WTC11 (cell line): ENCODE measurements at places on chromosomes 7 and 10.

DNA sequence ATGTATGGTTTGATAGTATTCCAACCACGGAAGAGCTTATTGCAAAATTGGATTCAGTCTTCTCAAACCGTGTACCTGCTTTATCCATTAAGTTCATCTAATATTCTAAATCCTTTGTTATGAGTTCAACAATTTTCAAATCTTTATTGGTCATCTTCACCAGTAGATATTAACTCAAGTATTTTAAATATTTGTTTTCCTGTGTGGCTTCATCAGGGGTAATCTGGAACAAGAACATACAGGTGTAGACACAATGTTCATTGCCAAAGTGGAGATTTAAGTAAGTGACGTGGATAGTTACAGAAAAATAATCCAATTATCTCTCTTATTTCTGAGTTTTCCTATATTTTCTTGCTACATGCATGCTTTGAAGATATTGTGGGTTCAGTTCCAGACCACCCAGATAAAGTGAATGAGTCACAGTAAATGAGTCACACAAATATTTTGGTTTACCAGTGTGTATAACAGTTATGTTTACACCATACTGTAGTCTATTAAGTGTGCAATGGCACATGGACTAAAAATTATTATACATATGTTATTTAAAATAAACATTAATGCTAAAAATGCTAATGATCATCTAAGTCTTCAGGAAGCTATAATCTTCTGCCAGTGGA lies 429.0 kb upstream of the POT1 start:
- DNase-seq = no peak

DNA sequence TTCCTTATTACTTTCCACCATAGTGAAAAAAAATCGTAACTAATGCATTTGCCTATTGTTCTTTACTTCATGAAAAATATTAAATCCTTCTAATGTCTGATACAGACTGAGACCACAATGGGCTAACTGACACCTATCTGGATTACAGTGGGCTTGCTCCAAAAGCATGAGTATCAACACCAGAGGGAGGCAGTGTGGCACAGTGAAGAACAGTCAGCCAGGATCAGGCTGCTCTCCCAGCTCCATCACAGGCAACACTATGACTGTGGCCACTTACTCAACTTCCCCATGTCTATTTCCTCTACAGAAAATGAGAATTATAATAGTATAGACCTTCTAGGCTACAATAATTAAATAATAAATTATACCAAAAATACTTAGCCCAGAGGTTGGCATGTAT lies 97.2 kb downstream of the SLC25A13 start:
- DNase-seq = peak; percentile 23

GRCh38 chr7:31003721-31004120 lies 40.0 kb downstream of the GHRHR start:
- DNase-seq = no peak

DNA sequence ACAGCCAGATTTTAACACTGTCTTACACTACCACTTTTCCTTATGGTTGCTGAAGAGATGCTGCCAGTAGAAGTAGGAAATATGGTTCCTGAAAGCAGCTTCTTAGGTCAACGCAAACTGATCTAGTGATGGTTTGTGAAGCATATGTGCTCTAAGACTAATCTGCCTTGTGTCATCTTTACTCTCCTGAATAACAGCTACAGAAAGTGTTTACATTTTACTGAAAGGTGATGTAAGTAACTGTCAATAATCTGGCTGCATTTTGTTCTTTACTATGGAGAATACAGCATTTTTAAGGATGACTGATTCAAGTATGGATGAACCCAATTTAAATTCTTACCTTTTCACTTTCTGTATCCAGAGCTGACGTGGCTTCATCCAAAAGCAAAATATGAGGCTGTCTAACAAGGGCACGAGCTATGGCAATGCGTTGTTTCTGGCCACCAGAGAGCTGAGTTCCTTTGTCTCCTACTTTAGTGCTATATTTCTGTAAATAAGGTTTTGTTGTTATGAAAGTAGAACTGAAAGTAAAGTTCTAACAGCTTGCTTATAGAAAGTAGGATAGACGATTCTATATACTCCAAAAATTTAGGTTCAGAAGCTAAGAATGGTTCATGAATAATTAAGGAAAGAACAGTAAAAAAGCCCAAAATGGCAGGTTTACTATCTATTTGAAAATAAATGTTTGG lies 30.2 kb upstream of the ABCB4 start:
- no peak for DNase-seq
